NCI-H1436 treated with DMSO at 0.1 percent for 48 hours (cell line): ENCODE measurements at places on chromosomes 13 and 19.

GRCh38 chr13:112445411-112446271, 69.5 kb downstream of the SPACA7 start:
- no peak for DNase-seq

- no peak for DNase-seq
These were observed 1202.8 kb downstream of the DIAPH3 start for GRCh38 chr13:58960888-58961287.

GRCh38 chr19:35170359-35171061, 16.0 kb downstream of the FXYD5 start:
- DNase-seq: no peak

GRCh38 chr13:40334031-40334430, 332.4 kb downstream of the FOXO1 start:
- no peak for DNase-seq

DNA sequence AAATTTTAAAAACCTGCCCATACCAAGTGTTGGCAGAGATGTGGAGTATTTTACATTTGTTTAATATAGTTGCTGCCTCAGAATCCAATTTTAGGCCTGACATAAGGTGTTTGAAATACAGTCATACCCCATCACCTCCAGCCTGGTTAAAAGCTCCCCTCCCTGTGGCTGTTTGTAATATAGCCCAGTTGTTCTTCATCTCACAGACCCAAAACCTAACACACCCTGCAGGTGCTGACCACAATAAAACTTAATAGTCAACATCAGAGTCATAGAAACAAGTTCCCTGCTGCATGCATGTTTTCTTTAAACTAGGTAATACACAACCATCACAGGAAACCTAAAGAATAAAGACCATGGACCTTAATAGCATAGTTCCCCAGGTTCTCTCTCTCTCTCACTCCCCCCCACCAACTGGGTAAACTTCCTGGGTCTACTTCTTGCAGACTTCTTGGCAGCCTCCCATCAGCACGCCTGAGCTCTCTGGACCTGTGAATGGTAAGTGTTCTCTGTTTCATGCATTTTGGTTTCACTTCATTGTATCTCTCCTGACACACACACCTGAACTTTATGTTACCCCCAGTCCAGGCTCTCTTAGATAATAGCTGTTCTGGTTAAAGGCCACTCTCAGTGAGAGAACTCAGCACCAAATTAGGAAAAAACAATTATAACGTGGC, 1369.9 kb downstream of the EFNB2 start:
- DNase-seq: no peak

GRCh38 chr13:20136781-20137703, 23.8 kb downstream of the GJA3 start:
- no peak for DNase-seq

- DNase-seq: no peak
These were observed 530.0 kb downstream of the PCDH9 start for GRCh38 chr13:66700117-66700601.

- no peak for DNase-seq
These were observed 9.4 kb upstream of the LRRC63 start for GRCh38 chr13:46202188-46202795.

- no peak for DNase-seq
These were observed 7.2 kb downstream of the SLITRK5 start for GRCh38 chr13:87678372-87678752.

DNA sequence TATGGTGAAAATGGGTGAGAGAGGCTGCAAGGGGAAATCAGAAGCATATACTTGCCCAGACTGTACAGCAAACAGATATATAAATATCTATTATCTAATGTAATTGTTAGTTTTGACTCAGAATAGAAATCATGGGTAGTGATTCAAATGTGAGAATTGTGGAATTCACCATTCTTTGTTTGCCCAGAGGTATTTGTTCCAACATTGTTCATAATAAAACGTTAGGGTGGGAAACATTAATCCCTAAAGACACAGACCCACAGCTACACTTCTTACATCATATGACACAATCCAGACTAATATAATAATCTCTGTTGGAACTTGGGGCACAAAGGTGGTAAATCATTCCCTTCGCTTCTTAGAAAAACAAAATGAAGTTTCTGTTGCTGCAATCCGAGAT, 646.5 kb upstream of the SLITRK6 start:
- DNase-seq: no peak

DNA sequence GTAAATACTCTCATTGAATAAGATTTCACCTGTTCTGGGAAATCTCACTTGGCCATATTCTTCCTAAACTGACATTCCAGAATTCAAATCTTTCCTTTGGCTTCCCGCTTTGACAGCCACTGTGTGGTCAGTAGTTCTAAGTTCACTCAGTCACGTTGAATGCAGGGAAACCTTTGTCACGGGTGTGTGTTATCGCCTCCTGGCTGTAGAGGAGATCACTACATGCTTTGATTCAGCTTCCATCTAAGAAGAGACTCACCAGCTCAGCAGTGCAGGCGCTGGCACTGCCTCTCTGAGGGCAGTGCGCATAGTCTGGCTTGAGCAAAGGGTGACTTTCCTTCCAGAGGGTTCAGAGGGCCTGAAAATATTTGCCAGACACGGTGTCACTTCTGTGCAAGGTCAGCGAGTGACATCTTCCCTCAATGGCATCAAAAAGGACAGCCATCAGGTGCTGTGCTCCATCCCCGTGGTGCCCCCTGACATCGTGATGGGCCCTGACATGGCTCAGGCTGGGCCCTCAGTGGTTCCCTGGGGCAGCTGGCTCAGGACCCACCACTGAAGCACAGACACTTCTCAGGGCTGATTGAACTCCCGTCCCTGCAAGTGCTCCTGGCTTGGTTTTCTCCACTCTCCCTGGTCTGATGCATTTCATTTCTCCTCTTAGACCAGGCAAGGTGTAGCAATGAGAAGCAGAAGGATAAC, 635.4 kb upstream of the ARGLU1 start:
- no peak for DNase-seq

DNA sequence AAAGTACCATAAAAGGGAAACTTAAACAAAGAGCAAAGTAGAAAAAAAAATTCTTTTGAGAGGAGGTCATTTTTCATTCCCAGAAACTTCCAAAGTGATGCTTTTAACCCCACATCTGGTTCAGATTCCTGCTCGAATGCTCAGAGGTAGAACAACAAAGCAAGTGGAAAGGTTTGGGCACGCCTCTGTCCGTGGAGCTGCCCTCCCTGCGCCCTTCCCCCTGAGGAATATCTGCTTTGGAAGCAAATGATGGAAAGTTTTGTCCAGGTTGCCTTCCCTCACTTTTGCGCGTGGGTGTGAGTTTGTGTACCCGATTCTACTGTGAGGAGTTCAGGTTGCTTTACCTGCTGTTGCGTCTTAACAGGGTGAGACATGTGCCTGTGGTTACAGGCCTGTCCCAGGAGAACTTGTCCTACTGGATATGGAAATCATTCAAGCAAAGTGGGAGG, 110.2 kb downstream of the KLF5 start:
- no peak for DNase-seq

DNA sequence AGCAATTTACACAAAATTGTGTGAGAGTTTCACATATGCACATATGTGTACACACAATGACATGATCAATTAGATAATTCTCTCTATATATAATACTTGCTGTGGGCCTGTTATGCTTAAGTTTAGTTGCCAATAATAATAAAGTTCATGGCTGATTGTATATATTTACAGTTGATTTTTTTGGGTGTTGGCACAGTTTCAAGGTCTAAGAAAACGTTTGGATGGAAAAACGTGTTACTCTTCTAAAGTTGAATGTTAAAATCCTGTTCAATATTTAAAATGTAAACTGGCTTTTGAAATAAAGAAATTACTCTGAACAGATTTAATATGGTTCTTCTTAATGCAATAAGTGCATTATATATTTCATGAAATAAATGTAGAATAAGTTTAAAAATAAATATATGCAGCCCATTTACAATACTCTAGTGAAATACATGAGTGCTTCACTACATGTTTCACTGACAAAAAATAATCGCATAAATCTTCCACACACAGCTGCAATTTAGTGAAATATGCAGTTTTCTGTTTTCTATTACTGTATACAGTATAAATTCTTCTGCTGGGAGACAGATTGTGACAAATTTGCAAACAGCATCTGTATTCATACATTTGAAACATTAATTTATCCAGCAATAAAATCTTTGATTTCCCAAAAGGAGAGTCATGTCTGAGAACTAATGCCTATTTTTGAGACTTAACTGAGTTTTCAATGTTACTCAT, 586.9 kb upstream of the KLHL1 start:
- DNase-seq: no peak

DNA sequence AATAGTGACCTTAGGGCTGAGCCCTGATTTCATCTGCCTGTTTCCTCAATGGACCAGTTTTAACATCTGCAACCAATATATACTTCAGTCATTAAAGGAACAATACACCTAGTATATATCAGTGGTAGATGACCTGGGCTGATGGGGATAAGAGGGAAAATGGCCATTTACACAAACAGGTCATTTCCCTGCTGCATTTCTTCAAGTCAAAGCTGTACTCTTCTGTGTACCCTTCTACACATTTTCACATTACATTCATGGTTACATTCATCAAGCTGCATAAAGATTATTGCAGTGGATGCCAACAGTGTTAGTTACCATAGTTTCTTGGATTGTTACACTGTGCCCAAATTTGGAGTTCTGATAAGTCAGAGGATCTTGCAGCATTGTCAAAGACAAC, 81.2 kb upstream of the RAP2A start:
- no peak for DNase-seq

DNA sequence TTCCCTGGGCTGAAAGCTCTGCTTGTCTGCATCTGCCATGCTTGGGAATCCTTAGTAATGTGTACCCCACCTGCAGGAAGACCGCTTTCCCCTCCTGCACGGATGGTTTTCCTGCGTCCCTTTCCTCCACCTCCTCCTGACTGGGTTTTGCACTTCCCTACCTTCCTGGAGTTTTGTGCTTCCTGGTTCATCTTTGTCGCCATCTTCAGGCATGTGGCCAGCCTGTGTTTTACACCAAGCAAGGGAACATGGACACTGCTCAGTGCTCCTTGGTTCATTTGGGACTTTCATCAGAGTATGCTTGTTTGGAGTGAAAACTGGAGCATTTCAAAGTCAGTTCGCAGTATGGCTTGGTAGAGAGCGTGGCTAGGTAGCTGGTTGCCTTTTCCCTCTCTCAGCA, 30.7 kb downstream of the ERICH6B start:
- no peak for DNase-seq

DNA sequence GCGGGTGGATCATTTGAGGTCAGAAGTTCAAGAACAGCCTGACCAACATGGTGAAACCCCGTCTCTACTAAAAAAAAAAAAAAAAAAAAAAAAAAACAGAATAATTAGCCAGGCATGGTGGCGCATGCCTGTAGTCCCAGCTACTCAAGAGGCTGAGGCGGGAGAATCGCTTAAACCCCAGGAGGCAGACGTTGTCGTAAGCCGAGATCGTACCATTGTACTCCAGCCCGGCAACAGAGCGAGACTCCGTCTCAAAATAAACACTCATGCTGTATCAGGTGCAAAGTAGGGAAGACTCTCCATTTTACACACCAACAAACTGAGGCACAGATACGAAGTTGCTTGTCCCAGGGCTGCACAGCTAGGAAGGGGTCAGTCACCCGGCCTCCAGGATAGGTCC, 15.6 kb downstream of the TLE6 start:
- no peak for DNase-seq

GRCh38 chr13:19093369-19093768, 88.3 kb downstream of the TUBA3C start:
- DNase-seq: no peak

GRCh38 chr13:59747529-59747928, 416.2 kb downstream of the DIAPH3 start:
- no peak for DNase-seq

GRCh38 chr19:53621885-53622740, 9.7 kb upstream of the DPRX start:
- no peak for DNase-seq

DNA sequence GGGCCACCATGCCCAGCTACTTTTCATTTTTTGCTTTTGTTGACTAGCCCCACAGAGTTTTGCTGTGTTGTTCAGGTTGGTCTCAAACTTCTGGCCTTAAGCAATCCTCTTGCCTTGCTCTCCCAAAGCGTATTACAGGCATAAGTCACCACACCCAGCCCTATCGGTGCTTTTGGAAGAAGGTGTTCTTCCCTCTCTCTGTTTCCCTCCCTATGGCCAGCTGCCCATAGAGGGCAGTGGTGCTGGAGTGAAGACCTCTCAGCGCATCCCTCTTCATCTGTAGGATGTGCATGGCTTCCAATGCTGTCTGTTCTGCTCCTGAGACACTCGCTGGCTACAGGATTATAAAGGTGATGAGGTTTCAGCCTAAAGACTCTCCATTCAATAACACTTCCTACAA, 1.3 kb upstream of the CD22 start:
- no peak for DNase-seq

GRCh38 chr13:77267362-77267761, 59.5 kb downstream of the MYCBP2 start:
- DNase-seq: no peak

DNA sequence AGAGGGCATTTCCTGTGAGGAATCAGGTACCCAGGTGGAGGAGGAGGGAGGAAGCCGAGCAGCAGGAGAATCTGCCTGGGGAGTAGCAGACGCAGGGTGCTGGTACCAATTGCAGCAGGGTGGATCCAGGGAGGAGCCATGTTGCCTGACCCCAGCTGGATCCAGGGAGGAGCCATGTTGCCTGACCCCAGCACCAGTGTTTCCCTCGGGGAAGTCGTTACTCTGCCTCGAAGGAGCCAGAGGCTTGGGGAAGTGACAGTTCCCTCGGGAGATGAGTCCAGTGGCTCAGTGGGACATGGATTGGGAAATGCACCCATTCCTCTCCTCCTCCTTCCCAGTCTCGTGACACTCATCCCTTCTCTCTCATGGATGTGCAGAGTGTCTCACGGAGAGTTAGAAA, 31.5 kb downstream of the LAIR2 start:
- DNase-seq: no peak

GRCh38 chr19:16594681-16595091, 22.5 kb upstream of the SLC35E1 start:
- DNase-seq: no peak

DNA sequence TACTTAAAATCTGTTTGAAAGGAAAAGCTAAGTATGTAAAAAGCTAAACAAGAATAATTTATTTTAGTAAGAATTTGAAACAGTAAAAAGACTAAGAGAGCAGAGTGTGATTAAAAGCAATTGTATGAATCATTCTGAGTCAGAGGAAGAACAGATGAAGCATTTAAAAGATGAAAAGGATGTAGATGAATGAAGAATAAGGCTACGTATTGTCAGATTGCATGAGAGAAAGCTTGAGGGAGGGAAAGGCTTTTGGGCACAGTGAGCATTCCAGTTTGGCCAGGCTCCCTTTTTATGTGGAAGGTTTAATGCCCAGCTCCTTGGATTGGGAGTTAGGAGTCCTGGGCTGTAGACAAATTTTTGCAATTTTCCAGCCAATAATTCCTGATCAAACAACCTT, 117.7 kb downstream of the FREM2 start:
- DNase-seq: no peak

- no peak for DNase-seq
These were observed 42.3 kb downstream of the GJA3 start for GRCh38 chr13:20118268-20119140.

DNA sequence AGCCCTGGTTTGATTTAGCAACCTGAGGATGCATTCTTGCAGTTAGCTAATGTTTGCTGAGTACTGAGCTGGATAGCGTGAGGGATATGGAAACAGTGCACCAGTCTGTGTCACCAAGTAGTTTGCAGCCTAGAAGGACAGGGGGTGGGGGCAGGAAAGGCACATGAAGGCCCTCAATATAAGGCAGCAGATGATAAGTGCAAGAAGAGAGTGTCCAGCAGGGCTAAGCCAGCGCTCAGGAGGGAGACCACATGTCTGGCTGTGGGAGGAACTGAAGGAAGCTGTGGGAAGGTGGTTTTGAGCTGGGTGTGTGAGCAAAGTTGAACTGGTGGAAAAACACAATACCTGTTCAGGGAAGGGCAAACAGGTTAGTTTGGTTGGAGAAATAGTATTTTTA, 1.7 kb downstream of the CXCL17 start:
- no peak for DNase-seq
